Suppressor macrophage treated with lipopolysaccharide for 1 hour (primary cell): ENCODE measurements at places on chromosomes 6 and 20.
A peak's percentile ranks its signal among the peaks of the same experiment; 100 is the strongest.

GRCh38 chr6:5199702-5200101 lies 61.0 kb downstream of the LYRM4 start:
- no peak for DNase-seq

- DNase-seq = peak; percentile 17
These were observed 39.4 kb downstream of the HFE start for GRCh38 chr6:26126394-26127235.

GRCh38 chr6:107342144-107342543 lies 117.2 kb downstream of the PDSS2 start:
- no peak for DNase-seq

DNA sequence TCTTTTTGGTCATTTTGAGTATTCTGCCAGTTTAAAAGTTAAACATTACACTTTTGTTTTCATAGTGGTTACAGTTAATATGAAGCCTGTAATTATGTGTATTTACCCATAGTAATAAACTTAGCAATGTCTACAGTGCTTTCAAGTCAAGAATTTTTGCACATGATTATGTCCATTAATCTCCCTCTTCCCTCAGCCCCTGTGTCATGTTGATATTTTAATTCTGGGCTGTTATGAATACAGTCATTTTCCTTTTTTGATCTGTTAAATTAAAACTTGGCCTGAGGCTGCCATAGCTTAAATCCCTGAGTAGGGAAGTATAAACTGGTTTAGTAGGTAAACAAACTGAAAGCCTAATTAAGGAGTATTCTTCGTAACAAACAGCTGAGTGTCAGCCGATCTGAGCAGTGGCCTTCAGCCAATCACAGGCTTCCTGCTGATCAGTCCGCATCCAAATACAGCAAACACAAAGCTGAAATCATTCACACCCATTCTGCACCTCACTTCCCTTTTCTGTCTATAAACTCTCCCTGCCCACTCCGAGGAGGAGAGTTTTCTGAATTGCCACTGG lies 9.5 kb upstream of the SFT2D1 start:
- peak; percentile 81 for DNase-seq

DNA sequence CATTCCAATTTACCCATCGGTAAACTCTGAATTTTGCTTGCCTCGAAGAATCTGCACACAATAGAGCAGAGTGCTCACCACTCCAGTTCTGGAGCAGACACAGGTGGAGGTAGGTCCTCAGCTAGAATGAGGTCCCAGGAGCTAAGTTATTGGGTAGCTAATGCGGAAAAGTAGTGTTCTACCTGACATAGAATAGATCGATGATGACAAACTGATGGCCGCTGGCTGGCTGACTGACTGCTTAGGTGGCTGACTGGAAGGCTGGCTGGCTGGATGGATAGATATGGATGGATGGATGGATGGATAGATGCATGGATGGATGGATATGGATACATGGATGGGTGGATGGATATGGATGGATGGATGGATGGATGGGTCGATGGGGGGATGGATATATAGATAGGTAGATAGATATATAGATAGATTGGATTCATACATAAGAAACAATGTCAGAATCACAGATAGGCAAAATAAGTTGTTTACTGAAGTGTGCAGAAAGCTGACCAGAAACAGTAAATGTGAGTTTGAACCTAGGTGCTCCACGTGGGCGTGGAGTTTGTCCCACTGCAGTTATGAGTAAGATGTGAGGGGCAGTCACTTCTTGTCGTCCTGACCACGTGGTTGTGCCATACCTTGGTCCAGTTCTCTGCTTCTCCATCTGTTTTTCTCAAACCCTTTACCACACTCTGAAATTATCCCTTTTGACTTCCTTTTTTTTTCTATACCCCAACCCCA lies 62.1 kb downstream of the TBXT start:
- DNase-seq = peak; percentile 2

GRCh38 chr20:2379511-2380229 lies 1.0 kb upstream of the TGM6 start:
- no peak for DNase-seq

DNA sequence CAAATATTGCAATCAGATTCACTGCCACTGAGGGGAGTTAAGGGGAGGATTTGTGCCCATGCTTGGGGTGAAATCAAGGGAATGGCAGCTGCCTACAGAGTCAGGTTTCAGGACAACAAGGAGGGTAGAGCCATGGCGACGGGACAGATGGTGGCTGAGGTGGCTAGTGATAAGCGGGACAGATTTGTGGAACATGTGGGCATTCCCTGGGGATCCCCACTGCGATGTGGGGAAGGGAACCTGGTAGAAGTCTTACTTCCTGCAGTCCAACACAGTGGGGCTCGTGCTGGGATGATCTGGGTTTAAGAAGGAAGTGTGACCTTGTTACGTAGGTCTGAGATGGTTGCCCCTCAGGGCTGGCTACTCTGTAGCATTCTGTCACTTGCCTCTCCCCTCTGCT lies 292.0 kb upstream of the JARID2 start:
- peak; percentile 68 for DNase-seq

- no peak for DNase-seq
These were observed 17.8 kb upstream of the RCAN2 start for GRCh38 chr6:46509063-46509462.

DNA sequence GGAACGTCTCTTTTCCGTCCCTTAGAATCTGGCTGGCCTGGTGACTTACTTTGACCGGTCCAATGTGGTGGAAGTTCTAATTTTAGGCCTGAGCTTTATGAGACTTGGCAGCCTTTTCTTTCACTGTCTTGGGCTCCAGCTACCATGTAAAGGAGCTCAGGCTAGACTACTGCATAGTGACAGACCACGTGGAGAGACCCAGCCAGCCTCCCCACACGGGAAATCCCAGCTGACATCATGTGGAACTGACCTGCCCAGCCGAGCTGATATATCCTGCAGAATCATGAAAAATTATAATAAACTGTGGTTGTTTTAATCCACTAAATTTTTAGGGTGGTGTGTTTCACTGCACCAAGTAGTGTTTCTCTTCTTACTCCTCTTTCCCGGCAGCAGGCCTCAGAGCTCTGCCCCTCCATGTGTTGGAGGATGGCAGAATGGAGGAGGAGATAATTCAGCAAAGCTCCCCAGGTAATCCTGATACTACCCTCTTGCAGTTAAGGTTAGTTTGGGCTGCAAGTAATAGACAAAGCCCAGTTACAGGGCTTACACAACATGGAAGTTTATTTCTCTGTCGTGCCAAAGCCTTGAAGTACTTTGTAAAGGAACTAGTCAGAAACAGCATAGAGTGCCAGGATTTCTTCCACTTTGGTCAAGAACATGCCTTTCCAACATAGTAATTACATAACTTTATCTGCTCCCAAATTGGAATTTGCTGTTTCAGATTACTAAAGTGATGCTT lies 87.5 kb downstream of the SH3BGRL2 start:
- no peak for DNase-seq

DNA sequence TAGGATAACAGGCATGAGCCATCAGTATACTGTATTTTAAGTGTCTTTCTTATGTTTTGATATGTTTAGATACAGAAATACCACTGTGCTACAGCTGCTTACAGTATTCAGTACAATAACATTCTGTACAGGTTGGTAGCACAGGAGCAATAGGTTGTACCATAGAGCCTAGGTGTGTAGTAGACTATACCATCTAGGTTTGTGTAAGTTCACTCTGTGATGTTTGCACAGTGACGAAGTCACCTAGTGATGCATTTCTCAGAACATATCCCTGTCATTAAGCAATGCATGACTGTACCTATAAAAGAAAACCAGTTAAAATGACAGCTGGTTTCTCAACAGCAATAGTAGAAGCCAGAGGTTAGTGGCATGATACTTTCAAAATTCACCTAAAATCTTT lies 3.0 kb upstream of the ZBTB24 start:
- DNase-seq = no peak

GRCh38 chr6:73388433-73388799 lies 6.2 kb upstream of the DDX43 start:
- no peak for DNase-seq

- DNase-seq = no peak
These were observed 140.8 kb downstream of the VEGFA start for GRCh38 chr6:43910638-43911353.

DNA sequence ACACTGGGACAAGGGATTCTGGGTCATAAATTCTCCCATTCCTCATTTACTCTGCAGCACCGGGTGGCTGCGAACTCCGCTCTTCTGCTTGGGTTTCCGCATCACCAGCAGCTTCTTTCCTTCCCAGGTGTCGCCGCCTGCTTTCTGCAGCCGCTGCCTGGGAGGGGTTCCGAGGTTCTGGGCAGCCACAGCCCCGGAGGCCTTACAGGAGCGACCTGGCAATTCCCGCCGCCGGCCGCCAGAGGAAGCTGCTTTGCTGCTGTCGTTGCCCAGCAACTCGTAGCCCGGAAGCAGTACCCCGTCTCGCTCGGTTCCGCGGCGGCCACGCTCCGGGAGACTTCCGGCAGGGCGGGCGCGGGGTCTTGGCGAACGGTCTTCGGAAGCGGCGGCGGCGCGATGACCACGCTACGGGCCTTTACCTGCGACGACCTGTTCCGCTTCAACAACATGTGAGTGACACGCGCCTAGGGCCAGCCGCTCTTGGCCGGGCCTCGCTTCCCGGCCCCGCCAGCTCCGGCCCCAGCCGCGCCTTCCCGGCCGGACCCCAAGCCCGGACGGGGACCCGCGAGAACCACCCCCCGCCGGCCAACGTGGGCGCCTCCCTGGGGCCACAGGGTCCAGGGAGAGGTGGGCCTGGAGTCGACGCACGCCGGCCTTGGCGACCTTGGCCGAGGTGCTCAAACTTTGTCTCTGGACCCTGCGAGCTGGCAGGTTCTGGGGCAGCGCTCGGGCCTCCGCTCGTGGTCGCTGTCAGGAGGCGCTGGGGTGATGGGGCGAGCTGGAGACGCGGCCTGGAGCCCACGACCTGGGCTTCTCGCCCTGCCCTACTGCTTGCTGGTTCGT lies at the start of gene NAA20:
Gene NAA20 (plus strand): TSS at position 362 of the 843 bp plus-strand sequence. CDS start 35 bp downstream, at position 397.
- peak; percentile 91 for DNase-seq

- no peak for DNase-seq
These were observed 46.1 kb downstream of the MYO6 start for GRCh38 chr6:75794954-75795739.

DNA sequence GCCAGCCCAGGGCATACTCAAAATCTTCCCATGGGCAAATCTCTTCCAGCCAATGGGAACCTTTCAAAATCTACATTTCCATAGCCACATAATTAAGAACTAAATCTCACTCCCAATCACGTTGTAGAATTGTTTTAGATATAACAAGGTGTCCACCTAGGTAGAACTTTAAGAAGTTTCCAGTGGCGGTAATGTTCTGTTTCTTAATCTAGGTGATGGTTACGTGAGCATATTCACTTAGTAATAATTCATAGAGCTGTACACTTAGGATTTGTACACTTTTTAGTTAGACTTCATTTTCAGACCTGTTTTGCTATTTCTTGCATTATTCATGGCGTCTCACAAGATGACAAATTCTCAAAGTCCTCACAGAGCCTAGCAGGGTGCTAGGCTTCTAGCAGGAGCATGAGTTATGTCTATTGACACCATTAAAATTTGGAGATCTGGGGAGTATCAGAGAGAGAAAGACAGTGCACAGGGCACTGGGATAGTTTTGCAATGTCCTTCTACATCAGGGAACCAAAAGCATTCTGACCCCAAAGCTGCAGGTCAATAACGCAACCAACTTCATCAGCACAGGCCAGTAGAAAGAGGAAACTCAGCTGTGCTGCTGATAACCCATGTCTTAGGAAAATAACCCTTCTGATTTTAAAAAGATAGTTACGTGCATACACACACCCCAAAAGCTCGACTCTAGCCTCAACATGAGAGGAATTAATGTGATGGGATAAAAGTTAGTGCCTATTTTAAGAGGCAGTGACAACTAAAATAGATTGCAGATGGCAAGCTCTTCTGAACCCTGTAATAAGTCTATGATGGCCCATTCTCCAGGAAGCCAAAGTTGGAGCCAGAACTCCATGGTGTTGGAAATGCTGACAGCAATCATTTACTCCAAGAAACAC lies 518.1 kb upstream of the JARID2 start:
- DNase-seq = peak; percentile 84
